ENCODE measurements at places on chromosomes 12 and 14.

GRCh38 chr12:67413577-67413976 lies 144.4 kb downstream of the CAND1 start:
- no peak for DNase-seq

- DNase-seq: no peak
These were observed 50.5 kb downstream of the ATF7 start for GRCh38 chr12:53575502-53576249.

DNA sequence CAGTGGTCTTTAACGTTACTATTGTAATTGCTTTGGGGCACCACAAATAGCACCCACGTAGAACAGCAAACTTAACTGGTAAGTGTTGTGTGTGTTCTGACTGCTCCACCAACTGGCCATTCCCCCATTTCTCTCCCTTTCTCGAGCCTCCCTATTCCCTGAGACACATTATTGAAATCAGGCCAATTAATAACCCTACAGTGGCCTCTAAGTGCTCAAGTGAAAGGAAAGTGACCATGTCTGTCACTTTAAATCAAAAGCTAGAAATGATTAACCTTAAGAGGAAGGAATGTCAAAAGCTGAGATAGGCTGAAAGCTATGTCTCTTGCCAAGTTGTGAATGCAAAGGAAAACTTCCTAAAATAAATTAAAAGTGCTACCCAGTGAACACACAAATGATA lies 22.3 kb downstream of the PPP1R13B start:
- DNase-seq: no peak

DNA sequence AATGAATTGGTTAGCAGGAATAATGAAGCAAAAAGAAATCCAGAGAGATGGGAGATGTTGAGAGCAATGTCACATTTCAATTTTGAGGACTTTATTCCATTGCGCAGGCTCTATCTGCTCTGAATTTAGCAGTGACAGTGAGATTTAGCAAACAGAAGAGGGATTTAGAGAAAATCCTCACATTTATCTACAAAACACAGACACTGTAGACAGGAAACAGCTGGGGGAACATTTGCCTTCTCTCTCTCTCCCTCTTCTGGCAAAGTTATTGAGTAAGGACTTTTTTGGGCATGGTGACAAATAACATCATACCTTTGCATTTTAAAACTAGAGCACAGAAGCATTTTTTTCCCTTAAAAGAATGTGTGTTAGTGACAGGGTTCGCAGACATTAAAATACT lies at the start of gene IGF1:
Gene IGF1, minus strand, starts transcription at position 158 of the 400 bp plus-strand sequence. CDS start 182 bp downstream, outside the sequence.
- DNase-seq: no peak

DNA sequence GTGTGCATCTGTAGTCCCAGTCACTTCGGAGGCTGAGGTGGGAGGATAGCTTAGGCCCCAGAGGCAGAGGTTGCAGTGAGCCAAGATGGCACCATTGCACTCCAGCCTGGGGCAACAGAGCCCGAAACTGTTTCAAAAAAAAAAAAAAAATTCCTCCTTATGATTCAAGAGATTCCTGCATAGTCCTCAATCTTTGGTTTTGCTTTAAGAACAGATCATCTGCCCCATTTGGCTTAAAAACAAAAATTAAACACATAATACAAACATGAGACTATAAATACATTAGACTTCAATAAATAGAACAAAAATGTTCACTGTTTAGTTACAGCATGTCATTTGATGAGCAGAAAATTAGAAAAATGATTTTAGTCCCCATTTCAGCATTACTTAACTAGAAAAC lies 131.2 kb downstream of the PAWR start:
- DNase-seq: no peak

DNA sequence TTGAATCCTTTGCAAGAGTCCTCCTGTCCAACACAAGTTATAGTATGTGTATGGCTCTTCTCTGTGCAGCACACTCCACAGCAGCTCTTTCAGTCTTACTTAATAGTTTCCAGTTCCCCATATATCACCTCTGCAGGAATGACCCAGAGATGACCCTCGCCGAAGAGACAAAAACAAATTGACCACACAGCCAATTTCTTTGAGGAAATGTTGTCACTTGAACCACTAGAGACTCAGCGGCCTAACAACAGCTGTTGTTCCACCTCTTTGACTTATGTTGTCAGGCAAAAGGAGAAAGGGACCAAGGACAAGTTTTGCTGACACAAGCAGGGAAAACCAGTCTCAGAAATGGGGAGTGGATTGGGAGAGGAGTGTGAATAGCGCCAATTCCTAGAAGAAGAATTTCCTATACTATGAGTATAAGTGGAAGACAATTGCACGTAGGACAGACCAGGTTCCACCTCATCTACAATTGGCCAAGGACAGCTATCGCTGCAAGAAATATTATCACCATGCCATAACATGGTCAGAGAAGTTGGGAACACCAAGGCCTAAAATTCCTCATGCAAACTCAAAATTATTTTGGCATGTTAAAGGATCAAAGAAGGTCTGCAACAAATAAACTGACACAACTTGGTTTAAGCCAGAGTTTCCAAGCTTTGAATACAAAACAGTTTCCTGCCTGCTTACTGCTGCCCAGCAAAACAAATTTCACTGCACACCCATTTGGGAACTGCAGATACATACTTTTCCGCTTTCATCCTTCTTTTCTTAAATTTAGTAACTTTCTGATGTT lies 41.7 kb upstream of the ITPR2 start:
- DNase-seq: no peak

DNA sequence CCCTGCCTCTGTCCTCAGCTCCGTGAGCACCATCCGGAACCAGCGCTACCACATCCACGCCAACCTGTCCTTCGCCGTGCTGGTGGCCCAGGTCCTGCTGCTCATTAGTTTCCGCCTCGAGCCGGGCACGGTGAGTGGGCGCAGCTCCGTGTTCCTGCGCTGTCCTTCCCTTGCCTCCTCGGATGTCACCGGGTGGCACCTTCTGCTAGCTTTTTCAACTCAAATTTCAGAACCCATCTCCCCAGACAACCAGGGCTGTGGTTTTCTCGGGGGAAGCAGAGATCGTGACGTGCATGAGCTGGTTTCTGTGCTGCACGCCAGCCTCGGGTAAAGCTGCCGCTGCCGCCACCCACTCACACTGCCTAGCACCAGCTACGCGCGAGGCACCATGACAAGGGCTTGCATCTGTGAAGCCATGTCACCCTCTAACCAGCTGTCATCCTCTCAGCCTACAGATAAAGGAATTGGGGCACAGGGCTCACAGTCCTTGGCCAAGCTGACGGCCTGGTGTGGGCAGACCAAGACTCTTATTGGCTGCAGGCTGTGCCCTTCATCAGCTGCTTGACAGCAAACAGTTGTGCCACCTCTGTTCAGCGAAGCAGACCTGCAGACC lies 152.1 kb downstream of the ADGRD1 start:
- DNase-seq: no peak

DNA sequence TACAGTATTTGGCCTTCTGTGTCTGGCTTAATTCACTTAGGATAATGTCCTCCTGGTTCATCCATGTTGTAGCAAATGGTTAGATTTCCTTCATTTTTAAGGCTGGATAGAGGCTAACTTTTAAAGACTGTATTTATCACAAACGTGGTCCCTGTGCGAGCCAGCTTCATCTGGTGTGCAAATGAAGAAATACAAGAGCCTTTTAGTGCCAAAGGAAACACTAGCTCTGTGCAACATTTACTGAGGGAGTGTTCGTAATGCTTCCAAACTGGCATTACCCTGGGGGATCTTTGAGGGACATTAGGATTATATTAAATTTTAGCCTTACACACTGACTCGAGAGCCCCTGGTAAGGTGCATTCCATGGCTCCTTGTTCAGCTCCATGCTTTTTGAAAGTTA lies 43.0 kb upstream of the SLC38A2 start:
- no peak for DNase-seq

DNA sequence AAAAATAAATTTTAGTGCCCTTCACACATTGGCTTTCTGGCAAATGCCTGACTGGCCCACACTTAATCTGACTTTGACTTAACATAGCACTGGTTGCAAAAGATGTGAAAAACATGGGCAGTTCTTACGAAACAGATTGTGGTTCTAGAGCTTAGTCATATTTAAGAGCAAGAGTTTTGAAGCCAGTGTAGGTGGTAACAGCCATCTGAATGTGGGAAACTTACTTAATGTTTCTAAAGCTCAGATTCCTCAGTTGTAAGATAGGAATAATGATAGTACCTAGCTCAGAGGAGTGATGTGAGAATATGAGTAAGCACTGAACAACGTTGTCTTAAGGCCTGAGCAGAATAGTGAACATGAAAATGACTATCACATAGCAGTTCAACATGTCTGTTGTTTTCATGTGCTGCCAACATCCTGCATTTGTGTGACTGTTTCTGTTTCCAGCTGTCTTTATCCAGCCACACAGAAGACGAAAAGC lies 262.7 kb downstream of the SYT1 start:
- DNase-seq: no peak

- no peak for DNase-seq
These were observed 10.0 kb downstream of the NIN start for GRCh38 chr14:50820786-50821509.

GRCh38 chr14:90381011-90381786 lies 15.6 kb upstream of the CALM1 start:
- DNase-seq: no peak

GRCh38 chr14:22025879-22026278 lies 352.3 kb upstream of the OR4E1 start:
- DNase-seq: no peak

DNA sequence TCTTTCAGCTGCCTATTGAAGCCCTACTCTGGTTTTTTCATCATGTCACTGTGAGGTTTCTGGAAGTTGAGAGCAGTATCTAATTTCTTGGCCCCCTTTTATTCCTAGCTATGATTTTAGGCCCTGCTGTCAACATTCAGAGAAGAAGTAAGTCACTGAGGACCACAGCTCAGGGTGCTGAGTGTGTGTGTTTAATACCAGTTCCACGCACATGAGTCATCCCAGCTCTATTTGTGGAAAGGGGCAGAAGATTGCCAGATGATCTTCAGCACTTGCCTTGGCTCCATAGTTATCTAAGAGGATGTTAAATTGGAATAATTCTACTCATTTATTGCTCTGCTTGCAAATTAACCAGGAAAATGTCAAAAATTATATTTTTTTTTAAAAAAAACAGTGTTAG lies 65.5 kb upstream of the SLC38A4 start:
- no peak for DNase-seq

DNA sequence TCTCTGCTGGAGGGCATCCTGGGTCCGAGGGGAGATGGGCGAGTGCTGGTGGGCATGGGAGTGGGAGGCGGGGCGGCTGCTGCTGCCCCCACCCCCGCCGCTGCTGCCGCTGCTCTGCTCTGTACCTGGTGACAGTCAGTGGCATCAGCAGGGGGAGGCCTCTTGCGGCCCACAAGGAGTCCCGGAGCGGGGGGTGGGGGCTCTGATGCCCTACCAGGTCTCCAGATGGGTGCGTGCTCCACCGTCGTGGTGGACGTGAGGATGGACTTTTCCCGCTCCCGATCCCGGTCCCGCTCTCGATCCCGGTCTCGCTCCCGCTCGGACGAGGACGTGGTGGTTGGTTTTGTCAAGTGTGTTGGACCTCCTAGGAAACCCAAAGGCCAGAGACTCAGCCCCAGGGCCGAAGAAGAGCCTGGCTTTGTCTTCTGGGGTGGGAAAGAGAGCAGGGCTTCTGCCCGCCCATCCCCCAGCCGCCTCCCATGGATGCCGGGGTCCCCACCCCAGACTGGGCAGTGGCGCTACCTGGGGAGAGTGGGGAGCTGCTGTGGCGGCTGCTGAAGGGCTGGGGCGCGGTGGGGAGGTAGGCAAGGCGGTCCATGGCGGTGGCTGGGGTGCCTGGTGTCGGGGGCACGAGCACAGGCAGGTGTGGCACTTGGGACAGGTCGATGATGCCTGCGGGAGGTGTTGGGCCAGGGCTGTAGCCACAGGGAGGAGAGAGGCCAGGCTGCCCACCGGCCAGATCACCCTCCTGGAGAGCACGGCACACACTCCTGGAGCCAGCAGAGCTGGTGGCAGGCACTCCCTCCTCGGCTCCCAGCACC lies 45.4 kb downstream of the RFLNA start:
- DNase-seq: no peak

DNA sequence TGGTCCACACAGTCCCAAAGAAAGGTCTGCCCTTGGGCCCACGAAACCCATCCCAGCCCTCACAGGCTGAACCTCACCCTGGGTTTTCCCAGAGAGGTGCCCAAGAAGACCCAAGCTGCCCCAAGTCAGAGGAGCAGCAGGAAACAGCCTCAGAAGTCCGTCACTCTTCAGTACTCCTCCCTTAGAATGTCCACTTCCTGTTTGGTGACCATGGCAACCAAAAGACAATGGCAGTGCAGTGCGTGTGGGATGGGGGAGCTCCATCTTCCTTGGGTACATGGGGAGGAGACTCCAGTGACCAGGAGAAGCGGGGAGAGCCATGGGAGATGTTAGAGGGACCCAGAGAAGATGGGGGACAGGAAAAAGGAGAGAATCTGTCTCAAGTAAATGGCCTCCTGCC lies 11.3 kb downstream of the SELPLG start:
- DNase-seq: no peak

- DNase-seq: no peak
These were observed 55.2 kb downstream of the RASSF3 start for GRCh38 chr12:64665514-64665913.

- DNase-seq: no peak
These were observed 7.1 kb downstream of the RACGAP1 start for GRCh38 chr12:50018154-50018553.

DNA sequence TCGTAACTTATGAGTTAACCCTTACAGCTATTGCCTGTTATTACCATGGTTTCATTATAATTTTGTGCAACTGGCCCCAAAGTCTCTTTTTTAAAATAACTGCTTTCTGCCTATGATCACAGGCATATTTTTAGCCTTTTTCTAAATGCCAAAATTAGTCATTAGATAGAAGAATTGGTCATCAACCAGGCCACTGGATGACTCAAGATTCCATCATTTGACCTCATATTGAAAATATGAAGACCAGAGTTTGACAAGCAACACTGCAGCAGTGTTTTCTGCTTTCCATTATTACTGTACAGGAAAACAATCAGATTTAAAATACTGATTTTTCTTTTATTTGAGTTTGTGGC lies 54.7 kb upstream of the OTOGL start:
- DNase-seq: no peak

- no peak for DNase-seq
These were observed 95.8 kb downstream of the SLC15A4 start for GRCh38 chr12:128727999-128728398.

DNA sequence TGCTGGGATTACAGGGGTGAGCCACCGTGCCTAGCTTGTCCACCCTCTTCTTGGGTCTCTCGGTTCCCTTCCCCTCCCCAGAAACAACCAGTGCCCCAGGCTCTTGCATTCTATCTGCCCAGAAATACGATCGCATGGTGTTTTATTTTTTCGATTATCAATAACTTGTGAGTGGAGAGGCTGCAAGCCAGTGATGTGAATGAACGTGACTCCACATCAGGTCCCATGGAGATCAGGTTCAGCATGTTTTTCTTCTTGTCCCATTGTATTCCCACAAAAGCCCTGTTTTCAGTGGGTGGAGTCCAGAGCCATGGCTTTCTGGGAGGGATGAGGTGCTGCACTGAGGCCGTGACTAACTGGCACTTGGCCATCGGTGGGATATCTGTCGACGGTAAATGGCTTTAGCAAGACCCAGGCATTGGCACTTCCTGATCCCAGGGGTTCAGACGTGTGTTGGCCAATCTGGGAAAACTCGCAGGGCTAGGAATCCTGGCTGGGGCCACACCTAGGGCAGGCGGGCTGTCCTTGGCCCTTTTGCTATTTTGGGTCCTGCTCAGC lies 12.7 kb upstream of the HNF1A start:
- no peak for DNase-seq

GRCh38 chr12:22322091-22322490 lies 12.4 kb downstream of the ST8SIA1 start:
- DNase-seq: no peak
